Thoracic aorta endothelial cell (primary cell): ENCODE measurements at places on chromosomes 3 and 15. TPM values are rescaled to one million over a fixed set of nuclear protein-coding genes. Genes with fewer than 3 reads are reported as not detected.

The SI gene
- total RNA-seq, result not detected in 2 replicates

The FBXO40 gene
- not detected in 2 replicates for total RNA-seq

The LRRC34 gene
- 7.2 and 7.3 TPM in 2 replicates for total RNA-seq

The PLCD1 gene
- total RNA-seq, result 18.0 and 22.3 TPM in 2 replicates

The FBN1 gene
- 48.0 and 108 TPM in 2 replicates for total RNA-seq
